ENCODE measurements at places on chromosomes 6 and 20.
A peak's percentile ranks its signal among the peaks of the same experiment; 100 is the strongest.

DNA sequence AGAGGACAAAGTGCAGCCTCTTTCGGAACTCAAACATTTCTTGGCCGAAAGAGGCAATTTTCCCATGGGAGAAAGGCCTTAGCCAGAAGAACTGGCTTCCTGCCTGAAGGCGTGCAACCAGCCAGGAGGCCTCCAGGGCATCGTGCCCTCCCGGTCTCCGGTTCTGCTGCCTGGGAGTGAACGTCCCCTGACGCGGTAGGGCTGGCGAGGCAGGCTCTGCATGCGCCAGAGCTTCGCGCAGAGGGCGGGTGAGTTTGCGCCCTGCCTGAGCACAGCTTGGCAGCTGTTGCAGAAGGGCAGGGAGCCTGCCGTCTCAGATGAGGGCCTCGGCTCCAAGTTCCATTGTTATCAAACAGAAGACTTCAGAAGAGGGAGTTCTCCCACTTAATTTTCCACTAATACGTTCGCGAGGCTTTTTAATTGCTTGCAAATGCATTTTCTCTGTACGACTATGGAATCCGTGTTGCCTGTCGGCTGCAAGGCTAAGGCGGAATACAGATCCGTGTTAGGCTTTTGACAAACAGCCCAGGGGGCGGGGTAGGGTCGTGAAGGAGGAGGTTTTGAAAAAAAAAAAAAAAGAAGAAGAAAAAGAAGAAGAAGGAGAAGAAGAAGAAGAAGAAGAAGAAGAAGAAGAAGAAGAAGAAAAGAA, 5.5 kb upstream of the TFAP2D start:
- H3K36me3 ChIP-seq: no peaks in the 10 kb centered on the region
- no peak for DNase-seq
- no peak overlapping the region for H3K4me3 ChIP-seq
- no peaks in the 10 kb centered on the region for H3K4me1 ChIP-seq

GRCh38 chr20:21246161-21246560, 57.0 kb upstream of the XRN2 start:
- no peaks in the 10 kb centered on the region for H3K27me3 ChIP-seq
- no peaks in the 10 kb centered on the region for H3K36me3 ChIP-seq
- H3K4me1 ChIP-seq: no peaks in the 10 kb centered on the region

DNA sequence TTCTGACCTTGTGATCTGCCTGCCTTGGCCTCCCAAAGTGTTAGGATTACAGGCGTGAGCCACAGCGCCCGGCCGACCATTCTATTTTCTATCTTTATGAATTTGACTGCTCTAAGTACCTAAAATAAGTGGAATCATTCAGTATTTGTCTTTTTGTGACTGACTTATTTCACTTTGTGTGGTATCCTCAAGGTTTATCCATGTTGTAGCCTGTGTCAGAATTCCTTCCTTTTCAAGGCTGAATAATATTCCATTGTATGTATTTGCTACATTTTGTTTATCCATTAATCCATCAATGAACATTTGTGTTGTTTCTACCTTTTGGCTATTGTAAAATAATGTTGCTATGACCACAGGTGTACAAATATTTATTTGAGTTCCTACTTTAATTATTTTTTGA, 4.9 kb upstream of the TJAP1 start:
- peaks cover 11% of the 10 kb centered on the region for H3K27me3 ChIP-seq
- H3K4me1 ChIP-seq: peaks cover 8% of the 10 kb centered on the region
- DNase-seq: no peak
- H3K4me3 ChIP-seq: no peak overlapping the region

DNA sequence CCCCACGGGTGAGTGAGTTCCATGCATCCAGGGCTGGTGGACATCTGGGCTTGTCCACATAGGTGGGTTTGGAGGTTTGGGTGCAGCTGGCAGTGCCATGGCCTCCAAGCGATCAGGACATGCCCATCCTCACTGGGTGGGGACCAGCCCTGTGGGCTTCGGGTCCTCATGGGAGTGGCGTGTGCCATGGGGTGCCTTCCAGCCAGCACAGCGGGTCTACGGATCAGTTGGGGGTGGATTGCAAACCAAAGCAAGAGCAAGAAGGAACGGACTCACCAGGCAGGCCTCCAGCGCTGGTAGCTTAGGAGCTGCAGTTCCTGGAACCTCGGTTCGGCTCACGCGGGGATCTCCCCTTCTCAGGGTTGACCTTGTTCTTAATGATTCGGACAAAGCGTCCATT, 364.3 kb downstream of the TAF4 start:
- no peak overlapping the region for H3K4me3 ChIP-seq
- no peak for DNase-seq
- H3K27me3 ChIP-seq: no peaks in the 10 kb centered on the region
- H3K27ac ChIP-seq: no peak overlapping the region
- H3K36me3 ChIP-seq: no peaks in the 10 kb centered on the region

GRCh38 chr6:72987301-72987700, 238.0 kb downstream of the KHDC1L start:
- H3K4me1 ChIP-seq: peaks cover 6% of the 10 kb centered on the region
- no peak overlapping the region for H3K27ac ChIP-seq
- no peaks in the 10 kb centered on the region for H3K27me3 ChIP-seq
- no peak overlapping the region for H3K4me3 ChIP-seq
- H3K36me3 ChIP-seq: peaks cover 2% of the 10 kb centered on the region
- DNase-seq: no peak

- no peak overlapping the region for H3K27ac ChIP-seq
- H3K4me3 ChIP-seq: no peak overlapping the region
- H3K4me1 ChIP-seq: no peaks in the 10 kb centered on the region
- no peaks in the 10 kb centered on the region for H3K36me3 ChIP-seq
- DNase-seq: no peak
These were observed 230.3 kb upstream of the ECI2 start for GRCh38 chr6:4365686-4366085.

DNA sequence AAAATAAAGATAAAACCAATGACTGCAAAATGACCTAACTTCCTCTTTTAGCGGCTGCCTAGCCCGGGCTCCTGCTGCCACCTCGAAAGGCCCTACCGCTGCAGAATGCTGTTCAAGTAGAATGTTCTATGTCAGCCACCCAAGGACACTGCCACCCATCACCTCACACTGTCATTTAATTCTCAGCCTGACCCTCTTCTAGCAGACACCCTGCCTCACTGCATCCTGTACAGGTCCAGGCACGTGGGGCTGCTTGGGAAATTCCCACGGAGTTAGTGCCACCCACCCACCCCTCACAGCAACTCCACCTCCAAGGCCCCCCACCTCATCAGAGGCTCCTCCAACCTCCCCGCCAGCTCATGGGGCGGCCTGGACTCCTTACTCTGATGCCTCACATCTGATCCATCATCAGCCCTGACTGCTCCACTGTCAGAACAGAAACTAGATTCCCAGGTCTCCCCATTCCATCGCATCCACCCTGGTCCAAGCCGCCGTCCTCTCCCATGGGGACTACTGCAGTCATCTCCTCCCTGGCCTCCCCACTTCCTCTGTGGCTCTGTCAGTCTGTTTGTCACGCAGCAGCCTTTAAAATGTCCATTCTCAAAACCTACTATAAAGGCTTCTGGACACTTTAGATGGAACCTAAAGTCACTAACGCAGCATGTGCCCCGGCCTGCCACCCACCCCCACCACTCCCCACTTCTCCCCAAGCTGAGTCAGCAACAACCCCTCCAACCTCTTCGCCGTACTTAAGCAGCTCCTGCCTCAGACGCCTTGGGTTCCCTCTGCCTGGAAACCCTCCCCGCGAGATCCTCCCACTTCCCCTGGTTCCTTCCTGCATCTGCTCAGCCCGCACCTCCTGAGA, 17.0 kb downstream of the NFATC2 start:
- peaks cover 46% of the 10 kb centered on the region for H3K36me3 ChIP-seq
- H3K4me3 ChIP-seq: peak overlapping the region; percentile 73
- peaks cover 62% of the 10 kb centered on the region for H3K4me1 ChIP-seq

GRCh38 chr20:3275064-3275935, 36.3 kb upstream of the SLC4A11 start:
- no peak overlapping the region for H3K4me3 ChIP-seq
- no peak for DNase-seq
- H3K4me1 ChIP-seq: no peaks in the 10 kb centered on the region
- H3K27ac ChIP-seq: no peak overlapping the region
- no peaks in the 10 kb centered on the region for H3K27me3 ChIP-seq

GRCh38 chr20:43188234-43188653, 1.5 kb downstream of the PTPRT start:
- peaks cover 33% of the 10 kb centered on the region for H3K27me3 ChIP-seq
- no peak for DNase-seq
- no peak overlapping the region for H3K4me3 ChIP-seq
- no peaks in the 10 kb centered on the region for H3K36me3 ChIP-seq
- peaks cover 2% of the 10 kb centered on the region for H3K4me1 ChIP-seq

GRCh38 chr6:20564269-20564668, 30.0 kb downstream of the CDKAL1 start:
- no peak for DNase-seq
- peaks cover 7% of the 10 kb centered on the region for H3K36me3 ChIP-seq
- no peak overlapping the region for H3K27ac ChIP-seq

DNA sequence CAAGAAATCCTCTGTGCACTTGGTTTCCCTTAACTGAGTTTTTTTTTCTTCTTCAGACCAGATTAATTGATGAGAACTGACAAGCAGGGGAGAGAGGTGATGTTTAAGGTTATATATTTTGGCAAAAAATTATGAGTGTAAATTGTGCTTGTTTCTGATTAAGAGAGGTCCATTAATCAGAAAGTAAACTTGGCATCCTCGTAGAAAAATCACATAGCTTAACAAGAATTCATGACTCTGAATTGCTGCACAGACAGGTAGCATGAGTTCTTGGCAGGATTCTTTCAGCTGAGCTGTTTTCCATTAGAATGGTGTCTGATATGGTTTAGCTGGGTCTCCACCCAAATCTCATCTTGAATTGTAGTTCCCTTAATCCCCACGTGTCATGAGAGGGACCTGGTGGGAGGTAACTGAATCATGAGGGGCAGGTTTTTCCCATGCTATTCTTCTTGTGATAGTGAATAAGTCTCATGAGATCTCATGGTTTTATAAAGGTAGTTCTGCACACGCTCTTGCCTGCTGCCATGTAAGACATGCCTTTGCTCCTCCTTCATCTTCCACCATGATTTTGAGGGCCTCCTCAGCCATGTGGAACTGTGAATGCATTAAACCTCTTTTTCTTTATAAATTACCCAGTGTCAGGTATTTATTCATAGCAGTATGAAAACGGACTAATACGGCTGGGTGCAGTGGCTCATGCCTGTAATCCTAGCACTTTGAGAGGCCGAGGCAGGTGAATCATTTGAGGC, 34.2 kb upstream of the DDR1 start:
- no peak overlapping the region for H3K4me3 ChIP-seq
- H3K4me1 ChIP-seq: no peaks in the 10 kb centered on the region
- peaks cover 2% of the 10 kb centered on the region for H3K36me3 ChIP-seq
- H3K27ac ChIP-seq: no peak overlapping the region
